Brain (organoid and tissue), 16 donors: ENCODE measurements at places on chromosomes 7 and 10.

GRCh38 chr7:1090686-1091643, 3.1 kb downstream of the GPER1 start:
- no peak for DNase-seq

- peak; percentile 61 for DNase-seq
Observed at GRCh38 chr10:71882813-71883659, 32.0 kb upstream of the PSAP start.

DNA sequence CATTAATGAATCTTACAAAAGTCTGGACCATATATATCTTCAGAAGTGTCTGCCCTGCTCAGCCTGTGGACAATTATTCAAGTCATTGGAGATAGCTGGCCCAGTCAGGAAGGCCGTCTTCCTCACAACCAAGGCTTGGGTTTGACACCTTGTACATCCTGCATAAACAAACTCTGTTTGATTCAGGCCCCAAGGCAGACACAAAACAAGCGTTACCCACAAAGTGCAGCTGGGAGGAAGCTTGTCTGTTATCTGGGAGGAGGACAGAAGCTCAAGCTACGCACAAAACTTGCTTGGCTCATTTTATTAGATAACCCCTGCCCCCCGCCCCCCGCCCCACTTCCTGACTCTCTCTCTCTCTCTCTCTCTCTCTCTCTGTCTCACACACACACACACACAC, 166.9 kb upstream of the WDR11 start:
- DNase-seq = no peak

DNA sequence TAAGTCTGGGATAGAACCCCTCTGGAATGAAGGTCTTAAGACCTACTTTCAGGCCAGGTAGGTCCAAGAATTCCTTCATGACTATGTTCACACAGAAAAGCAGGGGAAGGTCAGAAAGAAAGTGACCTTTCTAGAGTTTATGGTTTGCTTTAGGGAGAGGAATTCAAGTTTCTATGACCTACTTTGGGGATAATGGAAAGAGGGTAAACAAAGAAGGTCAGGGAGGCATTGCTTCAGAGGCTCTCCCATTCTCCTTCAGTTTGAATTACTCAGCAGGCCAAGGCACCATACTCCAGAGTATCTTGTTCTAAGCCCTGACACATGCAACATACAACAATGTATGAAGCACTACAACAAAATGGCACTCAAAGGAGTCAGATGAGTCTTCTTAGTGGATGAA, 11.5 kb upstream of the MACC1 start:
- no peak for DNase-seq

- no peak for DNase-seq
Observed at GRCh38 chr7:805261-805660, 27.0 kb upstream of the SUN1 start.

DNA sequence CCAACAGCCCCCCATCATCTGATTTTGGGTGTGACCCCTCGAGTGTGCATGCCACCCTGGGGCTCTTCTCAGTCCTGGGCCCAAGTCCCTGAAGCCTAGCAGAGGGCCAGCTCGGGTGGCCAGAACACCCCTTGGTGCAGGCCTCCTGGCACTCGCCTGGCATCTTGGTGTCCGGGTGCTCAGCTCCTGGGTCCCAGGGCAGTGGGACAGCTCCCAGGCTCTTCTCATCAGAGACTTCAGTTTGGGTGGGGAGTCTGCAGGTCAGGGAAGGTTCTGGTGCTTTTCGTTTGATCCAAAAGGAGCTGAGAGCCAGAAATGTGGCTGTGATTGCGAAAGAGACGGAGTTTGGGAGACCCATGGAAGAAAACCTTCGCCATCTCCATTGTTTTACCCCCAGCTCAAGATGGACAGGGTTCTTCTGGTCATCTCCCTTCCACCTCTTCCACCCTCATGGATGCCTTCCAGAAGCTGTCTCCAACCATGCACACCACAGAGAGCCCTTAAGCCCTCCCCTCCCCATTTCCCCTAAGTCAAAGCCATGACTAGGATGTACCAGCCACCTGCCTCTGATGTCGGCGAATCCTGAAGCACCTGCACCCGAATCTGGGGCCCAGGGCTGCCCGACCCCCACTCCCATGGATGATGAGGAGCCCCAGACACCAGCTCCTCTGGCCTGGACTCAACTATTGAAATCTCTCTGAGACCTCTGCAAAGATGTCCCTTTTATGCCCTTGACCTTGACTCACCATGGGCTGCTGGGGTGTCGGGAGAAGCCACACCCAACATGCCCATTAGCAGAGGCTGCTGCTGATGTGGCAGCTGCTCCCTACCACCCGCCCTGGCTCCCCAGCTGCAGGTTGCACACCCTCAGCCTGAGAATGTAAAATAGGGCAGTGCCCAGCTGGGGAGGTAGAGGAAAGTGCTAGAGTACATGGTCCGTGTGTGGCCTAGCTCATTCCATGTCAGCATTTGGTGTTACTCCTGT, 55.3 kb downstream of the ADCYAP1R1 start:
- DNase-seq = no peak

DNA sequence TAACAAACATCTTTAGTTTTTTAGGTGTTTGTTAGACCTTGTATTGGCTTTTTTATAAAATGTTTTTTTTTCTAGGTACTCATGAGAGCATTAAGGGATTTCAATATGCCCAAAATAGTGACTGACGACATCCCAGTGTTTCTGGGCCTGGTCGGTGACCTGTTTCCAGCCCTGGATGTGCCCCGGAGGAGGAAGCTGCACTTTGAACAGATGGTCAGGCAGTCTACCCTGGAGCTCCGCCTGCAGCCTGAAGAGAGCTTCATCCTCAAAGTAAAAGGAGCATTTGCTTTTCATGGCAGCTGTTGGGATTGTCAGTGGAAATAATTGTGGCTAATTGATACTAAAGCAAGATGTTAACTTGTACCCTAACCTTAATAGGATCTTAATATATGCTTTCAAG, 161.5 kb downstream of the DNAH11 start:
- DNase-seq = peak; percentile 35

DNA sequence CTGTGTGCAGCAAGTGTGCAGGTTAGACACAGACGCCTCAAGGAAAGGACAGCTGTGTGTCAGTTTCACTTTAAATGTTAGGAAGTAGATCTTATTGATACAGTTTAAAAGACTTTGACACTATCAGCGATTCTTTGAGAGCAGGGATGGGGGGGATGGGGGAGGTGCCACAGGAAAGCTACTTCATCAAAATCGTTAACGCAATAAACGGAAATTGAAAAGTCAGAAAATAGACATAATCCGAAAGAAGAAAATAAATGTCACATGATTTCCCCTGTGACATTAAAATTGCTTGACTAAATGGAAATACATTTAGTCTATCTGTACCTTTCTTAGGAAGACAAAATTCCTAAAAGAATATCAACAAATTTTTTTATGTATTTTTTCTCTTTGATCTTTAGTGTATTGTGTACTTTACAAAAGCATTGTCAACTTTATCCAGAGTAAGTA, 476 bp upstream of the ZNF33B start:
- no peak for DNase-seq

DNA sequence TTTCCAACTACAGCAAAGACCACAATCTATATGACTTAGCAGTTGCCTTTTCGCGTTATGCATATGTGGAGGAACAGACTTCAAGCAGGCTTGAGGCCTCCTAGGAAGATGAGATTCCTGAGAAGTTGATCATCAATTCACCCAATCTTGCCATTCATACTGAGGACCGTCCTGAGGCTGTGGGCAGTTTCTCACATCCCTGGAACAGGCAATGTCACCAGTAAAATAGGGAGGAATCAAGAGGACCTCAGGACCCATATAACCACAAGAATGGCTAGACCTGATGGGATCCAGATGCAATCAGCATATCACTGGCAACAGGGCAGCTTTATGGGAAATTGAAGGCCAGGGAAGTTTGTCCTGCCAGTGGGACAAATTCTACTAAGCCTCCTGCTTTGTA, 17.3 kb downstream of the KDM7A start:
- DNase-seq = no peak

GRCh38 chr10:130027716-130028464, 63.8 kb upstream of the EBF3 start:
- no peak for DNase-seq

DNA sequence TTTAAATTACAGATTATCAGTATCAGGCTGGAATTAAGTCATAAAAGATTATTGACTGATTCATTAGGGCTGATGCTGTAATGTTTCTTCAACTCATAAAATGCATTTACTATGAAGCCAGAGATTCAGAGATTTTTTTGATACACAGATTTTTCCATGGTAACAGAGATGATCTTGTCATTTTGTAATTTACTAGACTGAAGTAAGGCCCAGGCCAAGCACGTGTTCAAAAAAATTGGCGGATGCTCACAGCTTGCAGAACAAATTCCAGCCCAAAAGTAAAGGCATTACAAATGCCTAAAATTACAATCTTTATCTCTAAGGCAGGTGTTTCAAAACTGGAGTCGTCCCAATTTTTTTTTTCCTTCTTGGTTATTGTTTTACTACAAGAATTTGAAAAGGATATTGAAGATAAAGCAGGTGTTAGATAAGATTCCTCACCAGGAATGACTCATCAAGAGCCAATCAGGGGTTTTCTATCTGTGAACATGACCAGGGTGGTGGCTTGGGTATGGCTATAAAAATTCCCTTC, 78.4 kb upstream of the MEOX2 start:
- DNase-seq = no peak

- DNase-seq = no peak
Observed at GRCh38 chr7:47474937-47475879, 106.7 kb downstream of the TNS3 start.

GRCh38 chr7:30928254-30928872, 16.7 kb downstream of the AQP1 start:
- DNase-seq = no peak

DNA sequence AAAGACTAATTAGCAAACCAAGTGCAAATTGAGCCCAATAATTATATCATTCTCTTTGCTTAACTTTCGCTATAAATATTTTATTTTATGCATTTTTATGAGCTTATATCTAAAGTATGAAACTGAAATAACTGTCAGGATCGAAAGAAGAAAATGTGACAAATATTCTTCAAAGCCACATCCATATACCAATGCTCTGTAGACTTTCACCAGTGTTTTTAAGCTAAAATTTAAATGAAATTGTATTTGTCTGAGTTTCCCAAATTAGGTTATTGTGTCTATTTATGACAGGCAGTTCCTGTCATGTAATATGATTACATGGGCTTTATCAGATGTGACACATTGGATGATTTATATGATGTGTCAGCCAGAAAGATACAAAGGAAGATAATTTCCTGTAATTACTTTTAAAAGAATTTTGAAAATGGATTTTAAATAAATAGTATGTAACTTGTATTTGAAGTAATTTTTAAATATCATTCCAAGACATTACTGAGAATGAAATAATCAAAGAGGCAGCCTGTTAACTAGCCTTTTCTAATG, 317.9 kb upstream of the KLF6 start:
- no peak for DNase-seq

GRCh38 chr7:101507791-101508252, 121.3 kb downstream of the MYL10 start:
- DNase-seq = peak; percentile 81

DNA sequence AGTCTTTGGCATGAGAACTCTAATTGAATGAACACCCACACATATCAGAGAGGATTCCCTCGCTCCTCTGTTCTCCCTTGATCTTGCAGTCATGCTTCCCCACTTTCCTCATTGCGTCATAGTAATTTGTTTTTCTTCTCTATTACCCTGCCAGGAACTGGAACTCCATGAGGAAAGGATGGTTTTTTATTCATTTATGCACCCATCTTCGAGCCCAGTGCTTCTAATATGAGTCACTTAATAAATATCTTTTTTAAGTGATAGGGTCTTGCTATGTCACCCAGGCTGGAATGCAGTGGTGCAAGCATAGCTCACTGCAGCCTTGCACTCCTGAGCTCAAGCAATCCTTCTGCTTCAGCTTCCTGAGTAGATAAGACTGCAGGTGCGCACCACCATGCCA, 83.5 kb downstream of the OTUD1 start:
- no peak for DNase-seq

DNA sequence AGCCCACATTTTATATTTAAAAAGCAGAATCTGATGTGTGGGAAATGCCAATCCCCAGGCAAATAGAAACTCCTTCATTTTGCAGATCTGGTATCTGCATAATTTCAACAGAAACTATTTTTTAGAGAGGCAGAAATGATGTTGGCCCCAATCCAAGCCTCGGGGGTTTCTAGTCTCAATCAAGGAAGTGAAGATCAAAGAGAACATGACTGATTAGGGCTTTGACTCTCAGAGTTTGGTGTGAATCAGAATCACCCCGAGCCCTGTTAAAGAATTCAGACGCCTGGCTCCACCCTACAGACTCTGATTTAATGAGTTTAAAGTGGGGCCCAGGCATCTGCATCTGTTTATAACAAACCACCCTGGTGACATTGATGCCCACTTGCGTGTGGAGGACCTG, 36.7 kb upstream of the UBE2H start:
- no peak for DNase-seq

DNA sequence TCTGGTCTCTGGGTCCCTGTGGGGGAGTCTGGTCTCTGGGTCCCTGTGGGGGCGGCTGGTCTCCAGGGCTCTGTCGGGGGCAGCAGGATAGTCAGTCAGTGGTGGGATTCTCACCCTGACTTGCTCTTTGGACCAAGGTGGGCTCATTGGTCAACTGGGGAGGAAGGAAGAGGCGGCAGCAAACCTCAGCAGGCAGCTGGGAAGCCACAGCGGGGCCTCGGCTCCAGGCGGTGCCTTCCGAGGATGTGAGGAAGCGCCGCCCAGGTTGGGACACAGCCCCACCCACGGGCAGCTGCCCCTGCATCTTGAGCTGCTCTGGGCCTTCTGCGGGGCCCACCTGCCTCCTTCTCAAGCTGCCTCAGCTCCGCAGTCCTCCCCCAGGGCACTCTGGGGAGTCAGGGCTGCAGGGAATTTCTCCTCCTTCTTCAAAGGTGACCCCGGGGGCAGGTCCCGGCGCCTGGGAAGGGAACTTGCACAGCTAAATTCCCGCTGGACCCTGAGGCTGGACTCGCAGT, 20.4 kb upstream of the KNDC1 start:
- no peak for DNase-seq

DNA sequence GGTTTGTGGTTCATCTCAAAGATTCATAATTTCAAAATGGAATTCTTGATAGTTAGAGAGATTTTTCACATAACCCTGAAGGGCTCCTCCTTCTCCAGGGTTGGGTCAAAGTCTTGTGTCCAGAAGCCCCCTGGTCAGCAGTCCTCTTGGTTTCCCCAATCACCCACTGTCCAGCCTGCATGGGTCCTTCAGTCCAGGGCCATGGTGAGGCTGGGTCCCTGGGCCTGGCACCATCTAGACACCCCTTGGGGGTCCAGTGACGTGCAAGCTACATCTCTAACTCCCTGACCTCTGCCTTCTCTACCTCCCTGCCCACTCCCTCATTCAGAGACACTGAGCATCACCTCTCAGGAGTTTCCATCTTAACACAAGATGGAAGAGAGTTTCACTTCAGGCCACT, 26.1 kb downstream of the ANXA8 start:
- DNase-seq = no peak

- DNase-seq = no peak
Observed at GRCh38 chr7:156058248-156058647, 246.0 kb upstream of the SHH start.

DNA sequence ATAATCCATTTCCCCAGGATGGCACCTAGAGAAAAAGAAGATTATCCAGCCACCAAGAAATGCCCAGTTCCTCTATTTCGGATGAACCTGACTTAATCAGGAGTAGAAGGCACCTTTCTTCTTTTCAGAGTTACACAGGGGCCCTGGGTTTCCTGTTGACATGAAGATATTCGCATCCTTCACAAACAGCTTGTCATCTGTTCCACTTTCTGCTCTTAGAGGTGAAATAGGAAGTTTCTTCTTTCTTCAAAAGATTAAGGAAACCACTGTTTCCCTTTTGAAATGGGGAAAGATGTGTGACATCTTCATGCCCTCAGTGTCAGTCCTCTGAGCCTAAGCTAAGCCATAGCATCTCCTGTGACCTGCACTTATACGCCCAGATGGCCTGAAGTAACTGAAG, 39.1 kb upstream of the RAB18 start:
- DNase-seq = no peak

- no peak for DNase-seq
Observed at GRCh38 chr10:28317760-28318159, 14.9 kb upstream of the MPP7 start.
